ENCODE measurements at places on chromosomes 2 and 18.

GRCh38 chr18:76672627-76673026, 149.7 kb upstream of the ZNF236 start:
- peak; percentile 53 for DNase-seq

- DNase-seq: peak; percentile 77
Observed at GRCh38 chr18:63336366-63337099, 17.0 kb upstream of the BCL2 start.

GRCh38 chr2:162768656-162769055, 69.9 kb downstream of the KCNH7 start:
- DNase-seq: no peak

DNA sequence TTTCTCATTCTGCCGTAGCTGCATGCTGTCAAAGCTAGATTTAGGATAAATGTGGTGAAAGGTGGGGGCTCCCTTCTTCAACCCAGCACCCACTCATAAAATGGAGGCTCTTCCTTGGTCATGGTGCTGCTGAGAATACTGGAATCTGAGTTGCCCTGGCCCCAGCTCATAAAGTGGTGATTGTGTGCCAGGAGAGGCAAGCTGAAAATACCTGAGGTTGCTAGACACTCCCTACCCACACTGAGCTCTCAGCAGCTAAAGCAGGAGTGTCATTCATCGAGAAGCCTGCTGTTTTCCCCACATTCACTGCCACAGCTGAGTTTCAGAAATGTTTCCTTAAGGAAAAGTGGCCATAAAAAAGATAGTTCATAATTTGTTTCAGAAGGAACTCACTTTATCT, 297.1 kb upstream of the RBMS1 start:
- no peak for DNase-seq

- no peak for DNase-seq
Observed at GRCh38 chr2:43977677-43978375, 18.0 kb downstream of the LRPPRC start.

All from HFF-Myc (cell line).